Fibroblast of skin of left quadriceps (primary cell): ENCODE measurements at places on chromosomes 1 and 21.

- no peak for DNase-seq
These were observed 1788.1 kb downstream of the BRINP3 start for GRCh38 chr1:188689542-188689941.

GRCh38 chr1:150132372-150132771 is 17.3 kb upstream of the PLEKHO1 start:
- no peak for DNase-seq

DNA sequence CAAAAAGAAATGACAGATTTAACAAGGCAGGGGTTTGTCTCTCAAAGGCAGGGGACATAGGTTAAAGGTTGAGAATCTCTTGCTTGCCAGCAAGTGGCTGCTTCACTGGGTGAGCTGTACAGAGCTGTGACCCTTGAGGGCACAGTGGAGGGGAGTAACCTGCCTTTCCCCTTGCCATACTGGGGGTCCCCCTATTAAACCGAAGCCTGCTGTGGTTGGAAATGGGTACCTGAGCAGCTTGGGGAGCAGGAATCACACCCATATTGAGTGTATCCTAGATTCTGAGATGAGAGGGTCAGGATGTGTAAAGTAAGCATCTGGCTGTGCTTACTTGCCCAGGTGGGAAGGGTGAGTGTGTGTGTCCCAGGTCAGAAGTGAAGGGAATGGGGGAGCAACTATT is 31.8 kb downstream of the WNT4 start:
- no peak for DNase-seq

DNA sequence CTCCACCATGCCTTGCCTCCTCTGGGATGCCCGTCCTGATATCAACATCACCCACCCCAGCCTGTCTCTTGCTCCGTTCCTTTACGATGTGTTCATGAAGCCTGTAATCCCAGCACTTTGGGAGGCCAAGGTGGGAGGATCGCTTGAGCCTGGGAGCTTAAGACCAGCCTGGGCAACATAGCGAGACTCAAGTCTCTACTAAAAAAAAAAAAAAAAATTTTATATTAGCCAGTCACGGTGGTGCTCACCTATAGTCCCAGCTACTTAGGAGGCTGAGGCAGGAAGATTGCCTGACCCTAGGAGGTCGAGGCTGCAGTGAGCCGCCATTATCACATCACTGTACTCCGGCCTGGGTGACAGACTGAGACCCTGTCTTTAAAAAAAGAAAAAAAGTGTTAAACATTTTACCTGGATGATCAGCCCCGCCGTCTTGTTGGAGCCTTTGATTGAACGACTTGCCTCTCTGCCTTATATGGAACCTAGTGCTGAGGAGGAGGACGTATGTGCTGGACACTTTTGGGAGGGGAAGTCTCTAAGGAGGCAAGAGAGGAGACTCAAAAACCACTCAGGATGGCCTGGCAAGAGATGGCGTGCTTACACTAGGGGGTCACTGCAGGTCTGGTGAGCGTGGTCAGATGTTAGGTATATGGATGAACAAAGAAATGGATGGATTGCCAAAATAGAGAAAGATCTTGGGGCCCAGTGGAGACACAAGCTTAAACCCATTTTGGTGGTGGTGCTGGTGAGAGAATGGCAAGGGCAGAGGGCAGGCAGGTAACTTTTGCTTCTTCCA is 80.5 kb upstream of the IFFO2 start:
- DNase-seq, result no peak

- DNase-seq, result no peak
These were observed 225.8 kb upstream of the RUNX1 start for GRCh38 chr21:35274923-35275322.

GRCh38 chr1:85343612-85344255 is 67.3 kb upstream of the BCL10 start:
- DNase-seq, result peak; percentile 74

GRCh38 chr21:42724226-42724920 is 71.0 kb downstream of the PDE9A start:
- DNase-seq, result peak; percentile 17

GRCh38 chr1:184761969-184762485 is 7.4 kb upstream of the EDEM3 start:
- no peak for DNase-seq

- no peak for DNase-seq
These were observed 18.7 kb upstream of the CRB1 start for GRCh38 chr1:197249324-197249723.

- DNase-seq, result no peak
These were observed 39.2 kb downstream of the SIPA1L2 start for GRCh38 chr1:232590744-232591082.

DNA sequence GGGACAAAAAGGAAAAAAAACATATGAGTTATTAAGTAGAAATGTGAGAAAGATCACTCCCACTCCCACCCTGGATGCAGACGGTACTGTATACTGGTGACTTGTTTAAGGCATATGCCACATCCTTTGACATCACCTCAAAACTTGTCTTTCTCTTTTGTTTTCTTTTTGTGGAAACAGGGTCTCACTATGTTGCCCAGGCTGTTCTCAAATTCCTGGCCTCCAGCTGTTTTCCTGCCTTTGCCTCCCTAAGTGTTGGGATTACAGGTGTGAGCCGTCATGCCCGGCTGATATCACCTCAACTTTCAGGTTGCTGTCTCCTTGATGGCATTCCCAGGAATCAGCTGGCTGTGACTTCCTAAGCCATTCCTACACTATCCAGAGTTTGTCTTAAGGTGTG is 18.4 kb upstream of the KHDRBS1 start:
- no peak for DNase-seq

DNA sequence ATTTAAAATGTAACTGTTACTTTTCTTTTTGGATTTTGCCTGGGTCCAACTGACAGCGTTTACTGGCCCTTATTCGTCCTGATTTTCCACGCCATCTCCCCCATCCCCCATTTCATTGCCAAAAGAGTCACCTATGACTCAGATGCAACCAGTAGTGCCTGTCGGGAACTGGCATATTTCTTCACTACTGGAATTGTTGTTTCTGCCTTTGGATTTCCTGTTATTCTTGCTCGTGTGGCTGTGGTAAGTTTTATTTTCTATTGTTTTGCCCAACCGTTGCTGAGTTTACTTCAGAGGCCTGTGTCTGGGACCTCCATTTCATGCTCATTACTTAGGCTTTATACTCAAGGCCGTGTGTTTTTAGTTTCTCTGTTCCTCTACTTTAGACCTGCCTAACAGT is 9.3 kb downstream of the LEPR start:
- DNase-seq, result no peak

GRCh38 chr1:184788970-184789369 is 34.3 kb upstream of the EDEM3 start:
- DNase-seq, result no peak

GRCh38 chr21:29299046-29299915 is 559 bp downstream of the BACH1 start:
- DNase-seq, result no peak

DNA sequence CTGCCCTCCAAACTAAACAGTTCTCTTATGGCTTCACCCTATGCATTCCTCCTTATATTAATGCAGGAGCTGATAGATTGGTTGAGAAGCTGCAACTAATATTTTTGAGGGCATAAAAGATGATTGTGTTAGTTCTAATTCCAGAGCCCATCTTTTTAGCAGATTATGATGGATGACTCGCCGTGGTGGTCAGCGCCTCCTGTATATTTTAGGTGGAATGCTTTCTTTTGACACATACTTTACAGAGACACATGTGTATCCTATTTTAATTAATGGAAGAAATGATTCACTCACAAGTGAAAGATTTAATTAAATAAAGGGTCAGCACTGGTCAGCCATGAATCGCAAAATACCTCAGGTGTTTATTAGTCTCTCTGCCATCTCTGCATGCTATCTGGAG is 120.7 kb downstream of the TM2D1 start:
- DNase-seq, result no peak

GRCh38 chr21:42248783-42249597 is 30.1 kb downstream of the ABCG1 start:
- no peak for DNase-seq

DNA sequence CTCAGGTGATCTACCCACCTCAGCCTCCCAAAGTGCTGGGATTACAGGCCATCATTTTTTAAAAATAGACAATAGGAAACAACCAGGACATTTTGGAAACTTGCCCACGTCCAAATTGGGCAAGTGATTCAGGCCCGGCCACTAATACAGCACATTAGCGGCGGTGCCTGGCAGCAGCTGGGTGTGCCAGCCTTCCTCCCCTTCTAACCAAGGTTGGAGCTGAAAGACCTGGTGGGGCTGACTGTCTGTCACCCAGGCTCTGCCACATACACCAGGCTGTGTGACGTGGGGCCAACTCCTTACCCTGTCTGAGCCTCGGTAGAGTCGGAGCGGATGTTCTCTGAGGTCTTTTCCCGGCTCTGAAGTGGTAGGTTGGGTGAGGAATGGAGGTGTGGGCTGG is 29.6 kb upstream of the TMEM51 start:
- no peak for DNase-seq

- no peak for DNase-seq
These were observed 13.6 kb downstream of the LTN1 start for GRCh38 chr21:28979092-28979491.

- DNase-seq, result no peak
These were observed 93.4 kb downstream of the BCAR3 start for GRCh38 chr1:93588206-93588605.

DNA sequence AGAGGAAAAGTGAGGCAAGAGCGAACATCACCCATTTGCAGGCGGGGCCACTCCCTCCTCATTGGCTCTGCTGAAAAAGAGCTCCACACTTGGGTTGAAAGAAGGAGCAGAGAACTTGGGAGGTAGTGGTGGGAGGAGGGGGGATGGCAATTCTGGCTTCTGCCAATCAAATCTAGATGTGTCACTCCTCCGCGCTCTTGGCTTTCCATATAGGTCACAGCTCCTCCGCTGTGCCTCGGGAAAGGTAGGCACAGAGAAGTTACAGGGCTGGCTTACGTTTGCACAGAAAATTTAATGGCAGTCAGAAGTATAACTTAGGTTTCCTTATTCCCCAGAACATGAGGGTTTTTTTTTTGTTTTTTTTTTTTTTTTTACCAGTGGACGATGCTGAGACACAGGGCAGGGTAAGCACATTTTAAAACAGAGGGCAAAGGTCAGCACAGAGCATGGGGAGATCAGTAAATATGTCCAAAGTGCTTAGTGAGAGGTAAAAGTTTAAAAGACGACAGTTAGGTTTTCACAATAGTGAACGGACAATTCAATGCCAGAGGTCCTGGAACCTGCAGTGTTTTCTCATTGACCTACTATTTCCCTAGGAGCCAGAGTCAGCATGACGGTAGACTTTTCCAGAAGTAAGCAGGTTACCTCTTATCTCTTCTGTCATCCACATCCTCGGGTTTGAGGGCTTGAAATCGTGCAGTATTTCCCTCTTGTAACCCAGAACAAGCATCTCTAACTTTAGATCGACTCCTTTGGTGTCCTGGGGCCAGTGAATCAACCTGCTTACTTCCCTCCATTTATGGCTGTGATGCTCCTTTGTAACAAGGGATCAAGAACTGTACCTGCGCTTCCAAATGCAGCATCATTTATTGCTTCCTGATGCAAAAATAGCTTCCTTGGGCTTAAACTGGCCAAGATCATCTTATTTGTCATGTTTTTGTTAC is 258.9 kb upstream of the PROX1 start:
- no peak for DNase-seq

GRCh38 chr21:42453224-42453985 is 42.6 kb downstream of the RSPH1 start:
- no peak for DNase-seq

- no peak for DNase-seq
These were observed 25.6 kb downstream of the PPP1R12B start for GRCh38 chr1:202374099-202374498.

GRCh38 chr1:113567427-113567826 is 177.1 kb downstream of the MAGI3 start:
- DNase-seq, result no peak

DNA sequence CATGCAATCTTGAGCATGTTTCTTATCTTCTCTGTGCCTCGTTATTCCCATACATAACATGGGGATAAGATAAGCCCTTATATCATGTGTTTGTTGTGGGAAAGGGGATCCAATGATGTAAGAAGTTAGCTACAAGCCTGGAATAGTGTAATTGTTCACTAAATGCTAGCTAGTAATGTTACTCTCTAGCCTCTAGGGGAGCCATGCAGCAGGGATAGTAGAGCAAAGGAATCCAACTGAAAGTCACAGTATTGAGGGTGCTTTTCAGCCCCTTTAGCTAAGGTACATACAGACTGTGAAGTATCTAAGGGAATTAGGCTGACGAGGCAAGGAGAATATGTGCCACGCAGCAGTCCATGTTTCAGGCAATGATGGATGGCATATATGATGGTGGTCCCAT is 46.9 kb downstream of the IL23R start:
- no peak for DNase-seq

DNA sequence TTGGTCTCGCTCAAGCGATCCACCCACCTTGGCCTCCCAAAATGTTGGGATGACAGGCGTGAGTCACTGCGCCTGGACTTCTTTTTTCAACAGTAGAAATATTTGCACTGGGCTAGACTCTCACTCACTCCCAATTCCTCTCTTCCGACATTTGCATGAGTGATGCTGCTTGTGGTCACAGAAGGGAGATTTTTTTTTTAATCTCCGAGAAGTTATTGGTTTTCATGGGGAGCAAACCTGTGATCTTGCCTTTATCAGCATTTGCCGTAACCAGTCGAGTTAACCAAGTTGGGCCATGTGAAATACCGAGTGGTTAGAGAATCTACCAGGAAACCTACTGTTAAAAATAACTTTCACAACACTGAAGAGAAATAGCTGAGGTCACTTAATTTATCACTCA is 21.1 kb downstream of the ERG start:
- DNase-seq, result no peak

GRCh38 chr1:31033598-31033997 is 31.9 kb downstream of the PUM1 start:
- DNase-seq, result no peak

DNA sequence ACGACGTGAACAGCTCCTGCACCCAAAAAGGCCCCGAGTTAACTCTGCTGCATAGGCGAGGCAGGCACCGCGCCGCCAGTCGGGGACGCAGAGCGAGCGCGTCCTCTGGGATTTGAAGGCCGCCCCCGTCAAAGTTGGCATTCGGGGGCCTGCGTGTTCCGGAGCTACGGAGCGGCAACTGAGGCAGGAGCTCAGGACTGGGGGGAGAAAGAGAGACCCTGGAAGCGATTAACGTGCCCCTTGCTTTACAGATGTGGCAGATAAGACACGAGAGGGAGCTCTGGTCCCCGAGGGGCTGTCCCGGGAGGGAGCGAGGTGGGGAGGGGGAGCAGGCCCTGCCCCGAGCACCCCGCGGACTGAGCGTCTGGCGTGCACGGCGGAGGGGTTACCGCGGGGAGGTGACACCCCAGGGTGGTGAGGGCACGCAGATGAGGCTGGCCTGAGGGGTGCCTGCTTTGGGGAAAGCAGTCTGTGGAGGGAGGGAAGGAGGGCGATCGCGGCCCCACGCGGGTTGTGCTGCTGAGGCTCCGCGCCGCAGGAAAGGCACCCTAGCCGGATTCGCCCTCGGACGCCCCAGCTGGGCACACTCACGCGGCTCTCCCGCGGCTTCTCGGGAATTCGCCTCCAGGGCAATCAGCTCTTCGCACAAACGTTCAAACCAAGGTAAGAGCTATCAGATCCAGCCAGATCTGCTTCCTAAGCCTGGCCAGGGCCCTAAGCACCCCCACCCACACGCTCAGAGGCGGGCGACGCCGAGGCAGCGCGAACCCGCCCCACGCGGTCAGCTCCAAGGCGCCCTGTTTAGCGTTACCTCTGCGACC is 26.5 kb downstream of the ACTA1 start:
- no peak for DNase-seq
